ENCODE measurements at places on chromosomes 6 and 20.

DNA sequence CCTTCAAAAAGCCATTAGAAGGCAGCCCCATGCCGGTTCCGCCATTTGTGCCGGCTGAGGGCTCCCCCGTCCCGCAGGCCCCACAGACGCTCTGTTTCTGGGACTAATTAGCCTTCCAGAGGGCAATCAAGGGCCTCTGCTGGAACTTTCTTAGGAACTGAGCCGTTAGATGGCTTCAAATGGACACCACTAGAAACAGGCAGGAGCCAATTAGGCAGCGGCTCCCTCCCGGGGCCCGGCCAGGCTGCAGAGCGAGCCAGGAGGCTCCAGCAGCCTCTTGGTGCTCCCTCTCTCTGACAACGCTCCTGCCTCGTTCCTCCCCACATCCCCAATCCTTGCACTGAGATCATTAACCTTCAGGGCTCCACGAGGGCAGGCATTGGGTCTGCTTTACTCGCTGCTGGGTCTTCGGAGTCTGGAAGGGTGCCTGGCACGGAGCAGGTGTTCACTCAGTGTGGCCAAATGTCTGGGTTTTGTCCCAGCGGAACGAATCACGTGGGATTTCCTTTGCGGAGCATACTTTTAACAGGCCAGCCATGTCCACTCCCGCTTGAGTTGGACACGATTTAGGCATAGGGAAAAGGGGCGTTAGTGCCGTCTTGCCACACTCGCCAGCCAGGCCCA, 98.3 kb downstream of the TMEM242 start:
- no peak for DNase-seq

GRCh38 chr6:125114248-125114858, 39.2 kb upstream of the TPD52L1 start:
- no peak for DNase-seq

- no peak for DNase-seq
Measured at GRCh38 chr6:109595998-109596397, 95.0 kb downstream of the AK9 start.

DNA sequence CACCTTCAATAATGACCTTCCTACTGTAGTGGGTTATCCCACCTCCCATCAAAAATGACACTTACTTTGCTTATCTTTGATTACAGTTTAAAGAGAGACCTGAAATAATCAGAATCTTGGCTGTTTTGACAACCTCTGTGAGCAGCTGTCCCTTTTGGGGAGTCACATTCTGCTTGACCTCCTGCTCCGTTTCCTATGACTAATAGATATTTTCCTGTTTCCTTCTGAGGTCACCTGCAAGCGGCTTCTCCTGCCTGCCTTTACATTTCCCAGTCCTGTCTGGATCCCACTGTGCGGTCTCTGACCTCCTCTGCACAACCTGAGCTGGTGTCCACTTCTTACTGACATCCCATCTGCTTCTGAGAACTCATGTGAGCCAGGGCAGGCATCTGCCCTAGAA, 54.2 kb downstream of the TRAM2 start:
- no peak for DNase-seq

- no peak for DNase-seq
Measured at GRCh38 chr6:100435299-100435698, 29.4 kb downstream of the SIM1 start.
